ENCODE measurements at places on chromosomes 12 and 14.

- DNase-seq = no peak
Observed at GRCh38 chr14:70107309-70107708, 81.4 kb downstream of the SLC8A3 start.

- DNase-seq = no peak
Observed at GRCh38 chr12:54010053-54010971, 1.5 kb downstream of the HOXC8 start.

GRCh38 chr12:81337886-81338285, 260.0 kb downstream of the ACSS3 start:
- no peak for DNase-seq

DNA sequence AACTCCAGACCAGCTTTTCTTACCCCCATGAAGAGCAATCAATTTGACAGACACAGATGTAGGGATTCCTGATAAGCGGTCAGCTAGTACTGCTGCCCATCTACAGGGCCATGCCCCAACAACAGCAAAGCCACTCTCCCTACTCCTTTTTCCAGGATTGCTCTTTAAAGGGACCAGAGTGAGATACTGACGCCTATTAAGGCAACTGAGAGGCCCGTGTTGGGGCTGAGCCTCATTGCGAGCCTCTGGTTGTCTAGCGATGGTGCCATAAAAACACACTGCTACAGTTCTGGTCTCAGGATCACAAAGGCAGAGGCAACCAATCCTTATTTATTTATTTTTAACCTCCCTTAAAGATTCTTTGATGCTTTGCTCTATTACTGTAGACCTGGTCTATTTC, 31.1 kb downstream of the AK7 start:
- DNase-seq = no peak

GRCh38 chr12:19869413-19869812, 430.1 kb downstream of the AEBP2 start:
- no peak for DNase-seq

GRCh38 chr14:72332046-72332445, 399.8 kb downstream of the RGS6 start:
- no peak for DNase-seq

DNA sequence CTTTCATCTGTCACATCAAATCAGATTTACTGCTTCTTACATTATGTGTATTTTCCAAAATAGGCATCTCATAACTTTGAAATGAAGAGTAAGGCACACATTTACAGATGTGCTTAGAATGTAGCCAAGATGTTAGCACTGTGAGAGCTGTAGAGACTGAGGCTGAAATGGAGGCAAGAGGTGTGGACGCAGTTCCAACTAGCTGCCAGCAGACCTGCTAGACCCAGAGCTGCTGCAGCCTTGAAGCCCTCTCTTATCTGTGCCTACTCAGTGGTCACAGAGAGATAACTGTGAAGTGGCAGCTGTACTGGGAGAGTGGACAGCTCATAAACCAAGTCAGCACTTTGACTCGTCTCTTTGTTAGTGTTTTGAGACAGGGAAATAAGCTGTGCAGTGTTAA, 470.9 kb downstream of the CCER1 start:
- DNase-seq = no peak

Measured in stimulated activated naive CD8-positive, alpha-beta T cell treated with anti-CD3 and anti-CD28 coated beads, Interleukin-15, amount 100 ng/mL, for 72 hours (primary cell).